IMR-90 (cell line): ENCODE measurements at places on chromosomes 6 and 20. TPM values are rescaled to one million over a fixed set of nuclear protein-coding genes. Genes with fewer than 3 reads are reported as not detected.

Gene GTSF1L
- total RNA-seq = not detected in 2 replicates

Gene PRICKLE4
- not detected in 2 replicates for total RNA-seq

Gene SIRPB1
- 0.56 and 0.90 TPM in 2 replicates for total RNA-seq

Gene PEX6
- total RNA-seq = 9.4 and 10.6 TPM in 2 replicates

Gene KHDC1
- 1.6 and 1.7 TPM in 2 replicates for total RNA-seq

Gene CST7
- total RNA-seq = not detected in 2 replicates

Gene GSTA3
- total RNA-seq = not detected in 2 replicates

- no peak overlapping the region for H3K27ac ChIP-seq
- peaks cover 48% of the 10 kb centered on the region for H3K36me3 ChIP-seq
- H3K27me3 ChIP-seq = no peaks in the 10 kb centered on the region
- H3K4me1 ChIP-seq = peaks cover 1% of the 10 kb centered on the region; the same call in 1 of the 2 replicates
These were observed 68.7 kb upstream of the SLC4A11 start for GRCh38 chr20:3307725-3308124.

DNA sequence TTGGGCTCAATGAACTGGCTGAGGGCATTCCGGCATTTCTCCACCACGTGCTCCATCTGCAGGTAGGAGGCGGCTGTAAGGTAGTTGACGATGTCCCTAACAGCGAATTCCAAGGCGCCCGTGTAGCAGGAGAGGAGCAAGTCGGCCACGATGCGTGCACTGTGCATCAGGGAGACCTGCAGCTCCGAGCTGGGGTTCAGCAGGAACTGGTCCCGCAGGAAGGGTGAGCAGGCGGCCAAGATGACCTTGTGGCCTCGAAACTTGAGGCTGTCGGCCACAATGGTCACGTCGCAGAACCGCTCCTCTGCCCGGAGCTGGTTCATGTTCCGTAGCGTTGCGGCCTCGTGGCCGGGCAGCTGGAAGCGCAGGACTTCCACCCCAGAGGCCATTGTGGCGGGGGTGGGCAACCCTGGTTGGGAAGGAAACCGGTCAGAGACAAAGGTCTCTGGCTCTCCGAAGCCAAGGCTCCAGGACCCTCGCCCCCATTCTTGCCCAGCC, 920 bp downstream of the ZBTB12 start:
- H3K27me3 ChIP-seq = no peaks in the 10 kb centered on the region
- H3K36me3 ChIP-seq = peaks cover 5% of the 10 kb centered on the region; the same call in 1 of the 2 replicates
- H3K27ac ChIP-seq = peak overlapping the region; percentile 64
- peaks cover 12% of the 10 kb centered on the region for H3K4me1 ChIP-seq

DNA sequence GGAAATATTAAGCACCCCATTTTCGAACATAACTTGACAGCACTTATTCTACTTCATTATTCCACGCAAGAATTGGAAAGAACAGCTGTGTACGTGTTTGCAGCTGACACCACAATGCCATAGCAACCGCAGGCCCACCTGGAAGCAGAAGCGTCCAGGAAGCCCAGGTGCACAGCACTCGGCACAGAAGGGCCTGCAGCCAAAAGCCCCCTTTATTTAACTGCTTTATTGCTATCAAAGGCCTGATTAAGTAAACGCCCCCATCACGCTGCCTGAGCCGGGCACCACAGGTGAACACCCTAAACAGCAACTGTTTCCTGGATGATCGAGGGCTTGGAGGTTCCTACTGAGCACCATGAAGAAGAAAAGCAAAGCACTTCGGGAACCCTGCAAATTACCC, 6.3 kb downstream of the TAF4 start:
- peaks cover 4% of the 10 kb centered on the region; the same call in 1 of the 2 replicates for H3K36me3 ChIP-seq
- H3K27ac ChIP-seq = no peak overlapping the region
- DNase-seq = no peak
- H3K4me3 ChIP-seq = no peak overlapping the region
- H3K27me3 ChIP-seq = no peaks in the 10 kb centered on the region

DNA sequence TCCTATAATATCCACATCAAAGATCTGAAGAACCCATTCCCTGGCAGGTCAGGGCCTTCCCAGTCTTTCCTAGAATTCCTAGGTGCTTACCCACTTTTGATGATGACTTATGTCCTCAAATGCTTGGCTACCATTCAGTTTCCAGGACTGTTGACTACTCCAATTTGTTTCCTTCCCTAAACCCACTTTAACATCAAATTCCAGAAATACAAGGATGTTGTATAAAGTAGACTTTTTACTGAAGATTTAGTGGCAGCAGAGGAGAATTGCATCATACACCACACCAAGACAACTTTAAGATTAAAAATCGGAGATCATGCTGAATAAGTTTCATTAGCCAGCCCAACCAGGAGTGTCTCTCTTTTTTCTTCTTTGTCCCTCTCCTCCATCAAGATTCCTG, 203.3 kb upstream of the LAMP5 start:
- H3K36me3 ChIP-seq = no peaks in the 10 kb centered on the region; the same call in 1 of the 2 replicates
- H3K27me3 ChIP-seq = no peaks in the 10 kb centered on the region
- peaks cover 14% of the 10 kb centered on the region for H3K4me1 ChIP-seq
- H3K27ac ChIP-seq = peak overlapping the region; percentile 26; the same call in 1 of the 2 replicates

DNA sequence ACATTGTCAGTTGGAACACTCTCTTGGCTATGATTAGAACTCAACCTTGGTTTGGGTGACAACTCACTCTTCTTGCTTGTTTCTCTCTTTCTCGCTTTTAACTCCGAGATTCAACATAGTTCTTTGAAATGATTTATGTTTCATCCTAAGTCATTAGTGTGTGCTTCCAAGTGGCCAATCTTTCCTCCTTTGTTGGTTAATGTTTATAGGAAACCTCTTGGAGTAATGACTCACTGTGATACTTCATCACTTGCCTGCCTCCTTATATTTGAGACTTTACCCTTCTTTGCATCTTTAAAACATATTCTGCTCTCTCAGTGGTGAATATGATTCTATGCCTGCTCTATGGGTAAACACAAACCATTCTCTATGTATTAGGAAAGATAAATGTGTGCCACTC, 279.7 kb upstream of the FLRT3 start:
- DNase-seq = no peak
- no peaks in the 10 kb centered on the region for H3K27me3 ChIP-seq

GRCh38 chr6:159101656-159102055, 56.9 kb upstream of the TAGAP start:
- no peak overlapping the region for H3K4me3 ChIP-seq
- no peaks in the 10 kb centered on the region for H3K36me3 ChIP-seq
- no peak overlapping the region for H3K27ac ChIP-seq
- no peaks in the 10 kb centered on the region for H3K4me1 ChIP-seq
- no peak for DNase-seq
- peaks cover 31% of the 10 kb centered on the region for H3K27me3 ChIP-seq

DNA sequence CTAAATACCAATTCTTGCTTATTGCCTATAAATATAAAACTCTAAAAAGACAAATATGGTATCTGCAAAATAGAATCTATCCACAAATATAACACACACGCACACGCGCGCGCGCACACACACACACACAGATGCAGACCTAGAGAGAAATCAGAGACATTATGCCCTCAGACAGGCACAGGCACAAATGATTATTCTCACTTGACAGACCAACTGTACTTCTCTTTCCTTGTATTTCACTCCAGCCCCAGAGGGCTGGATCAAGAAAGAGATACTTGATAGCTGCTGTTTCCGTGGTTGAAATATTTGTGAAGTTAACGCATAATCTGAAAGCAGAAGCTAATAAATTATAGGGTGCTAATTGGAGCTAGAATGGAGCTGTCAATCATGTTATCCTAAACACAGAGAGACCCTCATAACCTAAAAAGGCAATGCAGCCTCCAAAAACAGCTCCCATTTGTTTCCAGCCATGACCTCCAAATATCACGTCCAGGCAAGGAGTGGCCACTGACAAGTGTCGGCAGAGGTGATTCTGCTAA, 11.5 kb downstream of the VGLL2 start:
- H3K27ac ChIP-seq = no peak overlapping the region
- H3K36me3 ChIP-seq = no peaks in the 10 kb centered on the region
- DNase-seq = no peak
- H3K4me3 ChIP-seq = no peak overlapping the region
- peaks cover 13% of the 10 kb centered on the region for H3K27me3 ChIP-seq

DNA sequence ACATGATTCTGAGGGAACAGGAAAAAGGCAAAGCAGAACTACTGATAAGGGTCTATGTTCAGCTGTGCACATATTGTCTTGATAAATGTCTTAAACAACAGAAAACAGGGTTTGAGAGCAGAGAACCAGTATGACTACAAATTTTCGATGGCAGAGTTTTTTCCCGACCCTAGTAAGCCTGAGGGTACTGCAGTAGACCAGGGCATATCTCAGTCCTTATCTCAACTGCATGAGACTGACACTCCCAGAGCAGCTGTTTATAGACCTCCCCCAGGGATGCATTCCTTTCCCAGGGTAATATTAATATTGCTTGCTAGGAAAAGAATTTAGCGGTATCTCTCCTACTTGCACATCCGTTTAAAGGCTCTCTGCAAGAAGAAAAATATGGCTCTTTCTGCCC, 1176.8 kb upstream of the ADGRB3 start:
- H3K4me3 ChIP-seq = no peak overlapping the region
- H3K27ac ChIP-seq = no peak overlapping the region
- no peaks in the 10 kb centered on the region for H3K4me1 ChIP-seq
- no peaks in the 10 kb centered on the region for H3K36me3 ChIP-seq
- no peaks in the 10 kb centered on the region for H3K27me3 ChIP-seq

- no peaks in the 10 kb centered on the region for H3K27me3 ChIP-seq
- DNase-seq = peak; percentile 93
- no peak overlapping the region for H3K4me3 ChIP-seq
These were observed 68.0 kb upstream of the KCNQ5 start for GRCh38 chr6:72553531-72554511.

DNA sequence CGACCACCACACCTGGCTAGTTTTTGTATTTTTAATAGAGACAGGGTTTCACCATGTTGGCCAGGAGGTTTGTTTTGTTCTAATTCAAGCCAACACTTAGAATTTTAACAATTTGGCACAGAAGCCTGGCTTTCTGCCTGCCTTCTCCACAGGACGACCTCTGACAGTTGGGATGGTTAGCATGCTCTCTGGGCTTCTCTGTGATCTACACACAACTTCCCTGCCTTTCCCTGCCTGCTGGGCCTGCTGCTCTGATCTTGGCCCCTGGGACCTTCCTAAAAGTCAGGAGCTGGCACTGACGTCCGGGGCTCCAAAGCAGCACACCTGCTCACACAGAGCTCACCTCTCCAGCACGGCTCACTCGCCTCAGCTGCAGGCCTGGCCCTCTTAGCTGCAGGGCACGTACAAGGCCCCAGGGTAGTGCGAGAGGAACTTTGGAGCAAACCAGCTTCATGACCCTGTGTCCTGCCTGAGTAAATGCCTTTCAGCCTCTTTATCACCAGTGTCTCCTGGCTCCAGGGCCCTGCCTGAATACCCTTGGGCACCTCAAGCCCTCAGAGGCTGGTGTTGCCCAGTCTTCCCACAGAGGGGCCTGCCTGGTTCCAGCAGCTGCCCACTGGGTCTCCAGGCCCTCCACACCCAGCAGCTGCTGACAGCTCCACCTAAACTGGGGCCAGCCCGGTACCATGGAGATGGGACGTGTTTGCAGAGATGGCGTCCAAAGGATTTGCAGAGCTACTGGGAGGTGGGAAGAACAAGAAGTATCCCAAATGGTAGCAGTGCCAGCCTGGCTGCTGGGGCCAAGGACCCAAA, 96.0 kb downstream of the PSMB1 start:
- no peak overlapping the region for H3K4me3 ChIP-seq
- H3K36me3 ChIP-seq = no peaks in the 10 kb centered on the region
- peaks cover 1% of the 10 kb centered on the region; the same call in 1 of the 2 replicates for H3K4me1 ChIP-seq
- DNase-seq = no peak
- H3K27me3 ChIP-seq = peaks cover 3% of the 10 kb centered on the region; the same call in 1 of the 2 replicates

GRCh38 chr6:106444777-106445507, 84.4 kb downstream of the CRYBG1 start:
- no peaks in the 10 kb centered on the region for H3K36me3 ChIP-seq
- H3K27ac ChIP-seq = no peak overlapping the region
- no peak overlapping the region for H3K4me3 ChIP-seq
- DNase-seq = peak; percentile 69
- peaks cover 18% of the 10 kb centered on the region for H3K27me3 ChIP-seq

- H3K4me3 ChIP-seq = no peak overlapping the region
- peaks cover 5% of the 10 kb centered on the region for H3K36me3 ChIP-seq
- H3K27me3 ChIP-seq = no peaks in the 10 kb centered on the region
- DNase-seq = peak; percentile 43
- no peak overlapping the region for H3K27ac ChIP-seq
These were observed 83.0 kb downstream of the PHF20 start for GRCh38 chr20:35854713-35855348.
